ENCODE measurements at places on chromosomes 2 and 18.

DNA sequence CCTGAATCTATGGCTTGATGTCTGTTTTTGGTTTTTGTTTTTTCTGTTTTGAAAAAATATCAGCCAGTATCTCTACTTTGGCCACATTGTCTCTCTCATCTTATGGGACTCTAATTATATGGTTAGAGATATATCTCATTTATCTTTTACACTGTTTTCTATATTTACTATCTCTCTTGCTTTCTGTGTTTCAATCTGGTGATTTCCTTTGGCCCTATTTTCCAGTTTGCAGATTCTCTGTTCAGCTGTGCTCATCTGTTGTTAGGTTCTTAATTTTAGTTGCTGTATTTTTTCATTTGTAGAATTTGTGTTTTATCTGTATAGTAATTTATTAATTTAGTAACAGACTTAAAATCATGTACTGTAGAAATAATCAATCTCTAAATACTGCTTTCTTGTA, 41.3 kb upstream of the ELAC1 start:
- no peak for DNase-seq

GRCh38 chr2:173118395-173118794, 42.7 kb downstream of the MAP3K20 start:
- no peak for DNase-seq

- no peak for DNase-seq
These were observed 186.6 kb downstream of the NRP2 start for GRCh38 chr2:205868773-205869333.

- DNase-seq, result no peak
These were observed 38.3 kb downstream of the GCG start for GRCh38 chr2:162113776-162114168.

DNA sequence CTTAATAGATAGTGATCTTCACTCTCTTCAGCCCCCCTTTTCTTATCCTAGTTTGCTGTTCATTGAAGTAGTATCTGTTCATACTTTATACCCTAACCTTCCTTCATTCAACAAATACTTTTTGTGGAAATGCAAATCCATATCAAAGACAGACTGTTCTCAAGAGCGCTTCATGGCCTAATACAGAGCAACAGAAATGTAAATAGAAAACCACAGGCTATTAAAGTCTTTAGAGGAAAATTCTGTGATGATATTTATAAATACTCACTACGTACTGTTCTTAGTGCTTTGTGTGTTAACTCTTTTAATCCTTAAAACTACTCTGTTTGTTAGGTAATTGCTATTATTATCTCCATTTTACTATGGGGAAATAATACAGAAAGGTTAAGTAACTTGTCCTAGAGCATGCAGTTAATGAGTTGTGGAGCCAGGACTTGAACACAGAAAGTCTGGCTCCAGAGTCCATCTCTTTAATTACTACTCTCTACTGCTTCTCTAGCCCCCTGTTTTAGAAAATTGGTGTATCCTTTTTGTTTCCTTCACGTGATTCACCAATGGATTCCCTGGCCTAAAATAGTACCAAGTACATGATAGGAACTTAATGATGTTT, 2.9 kb downstream of the MDH1 start:
- DNase-seq, result no peak

GRCh38 chr2:235824331-235824730, 330.5 kb downstream of the AGAP1 start:
- DNase-seq, result no peak

- no peak for DNase-seq
These were observed 45.5 kb downstream of the CNGA3 start for GRCh38 chr2:98391581-98392270.

DNA sequence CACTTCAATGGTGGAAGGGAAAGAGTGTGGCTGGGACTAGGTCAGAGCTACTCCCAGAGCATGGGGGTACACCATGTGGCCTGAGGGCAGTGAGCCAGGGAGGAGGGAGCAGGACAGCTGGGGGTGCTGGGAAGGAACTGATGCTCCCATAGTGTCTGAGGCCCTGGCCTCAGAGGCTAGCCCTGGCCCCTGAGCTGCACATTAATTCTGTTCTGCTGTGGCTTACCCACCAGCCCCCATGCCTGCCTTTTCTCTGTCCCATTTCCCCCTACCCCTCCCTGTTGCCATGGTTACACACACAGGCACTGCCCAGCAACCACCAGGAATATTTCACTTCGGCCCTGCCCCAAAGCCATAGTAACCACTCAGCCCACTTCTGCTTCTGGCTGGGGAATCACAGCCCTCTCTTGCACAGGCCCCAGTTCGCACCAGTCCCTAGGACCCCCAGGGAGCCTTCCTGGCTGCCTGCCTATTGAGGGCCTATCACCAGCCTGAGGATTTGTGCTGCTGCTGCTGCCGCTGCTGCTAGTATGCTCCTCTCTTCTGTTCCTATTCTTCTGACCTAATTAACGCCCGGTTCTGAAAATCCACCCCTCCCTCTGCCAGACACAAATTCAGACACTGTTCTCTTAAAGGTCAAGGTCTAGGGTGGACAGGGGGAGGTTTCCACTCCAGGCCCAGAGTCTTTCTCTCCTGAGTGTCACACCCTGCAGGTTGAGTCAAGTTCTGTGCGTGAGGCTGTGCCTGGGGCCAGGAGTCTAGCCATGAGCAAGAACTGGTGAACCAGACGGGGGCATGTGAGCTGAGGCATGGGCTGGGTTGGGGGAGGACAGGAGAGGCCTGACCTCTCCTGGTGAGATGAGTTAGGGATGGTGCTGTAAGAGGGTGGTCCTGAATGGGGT, 87.1 kb upstream of the MCFD2 start:
- DNase-seq, result no peak

DNA sequence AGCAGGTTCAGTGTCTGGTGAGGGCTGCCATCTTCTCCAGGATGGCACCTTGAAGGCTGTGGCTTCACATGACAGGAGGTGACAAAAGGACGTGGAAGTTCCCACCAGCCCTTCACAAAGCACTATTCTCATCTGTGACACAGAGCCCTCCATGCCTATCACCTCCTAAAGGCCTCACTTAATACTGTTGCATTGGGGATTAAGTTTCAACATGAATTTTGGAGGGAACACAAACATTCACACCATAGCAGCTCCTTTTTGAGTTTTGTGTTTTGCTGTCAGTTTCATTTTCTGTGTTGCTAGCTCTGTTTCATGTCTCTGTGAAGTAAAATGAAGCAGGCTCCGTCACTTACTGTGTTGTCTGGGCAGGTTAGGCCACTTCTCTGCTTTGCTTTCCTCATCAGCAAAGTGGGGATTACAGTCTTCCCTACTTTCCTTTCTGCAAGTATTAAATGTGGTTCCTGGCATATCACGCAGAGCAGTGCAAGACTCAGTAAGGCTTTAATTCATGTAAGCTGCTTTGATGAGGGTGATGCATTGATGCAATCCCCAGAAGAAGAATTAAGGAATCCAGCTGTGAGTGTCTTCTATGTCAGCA, 31.6 kb downstream of the LIMS1 start:
- DNase-seq, result no peak
